ENCODE measurements at places on chromosomes 7 and 10.

GRCh38 chr7:31432176-31432575 lies 81.7 kb upstream of the ITPRID1 start:
- DNase-seq: no peak

DNA sequence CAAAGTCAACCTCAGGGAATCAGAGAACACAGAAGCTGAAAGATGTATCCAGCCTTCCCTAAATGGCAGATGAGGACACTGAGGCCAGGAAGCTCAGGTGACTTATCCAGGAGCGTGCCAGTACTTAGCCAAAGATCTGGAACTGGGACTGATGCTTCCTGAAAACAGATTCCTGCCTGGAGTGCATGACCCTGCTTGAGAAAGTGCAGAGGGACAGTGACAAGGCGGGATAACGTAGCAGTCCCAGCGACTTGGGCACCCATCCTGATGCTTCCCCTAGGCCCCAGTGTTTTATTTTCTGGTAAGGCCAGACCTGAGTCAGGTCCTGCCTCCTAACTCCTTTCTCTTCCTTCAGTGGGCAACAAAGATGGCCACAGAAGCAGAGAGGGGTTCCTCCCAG lies 48.6 kb downstream of the KIAA1217 start:
- DNase-seq: no peak

GRCh38 chr7:38306171-38306570 lies 32.7 kb upstream of the TARP start:
- no peak for DNase-seq

GRCh38 chr7:28520074-28521015 lies 108.0 kb downstream of the CREB5 start:
- DNase-seq: no peak

- DNase-seq: no peak
These were observed 308.2 kb upstream of the NEBL start for GRCh38 chr10:21205328-21205727.

GRCh38 chr10:122450353-122450990 lies 4.0 kb upstream of the ARMS2 start:
- no peak for DNase-seq

- DNase-seq: peak; percentile 93
These were observed 299.6 kb upstream of the SP4 start for GRCh38 chr7:21128062-21128817.

- no peak for DNase-seq
These were observed 289.4 kb upstream of the IGFBP3 start for GRCh38 chr7:46210467-46210866.

GRCh38 chr10:24721229-24722106 lies 2.2 kb downstream of the ARHGAP21 start:
- DNase-seq: no peak

Data from NCI-H1417 treated with DMSO at 0.1 percent for 48 hours (cell line).